ENCODE measurements at places on chromosomes 12 and 14.

DNA sequence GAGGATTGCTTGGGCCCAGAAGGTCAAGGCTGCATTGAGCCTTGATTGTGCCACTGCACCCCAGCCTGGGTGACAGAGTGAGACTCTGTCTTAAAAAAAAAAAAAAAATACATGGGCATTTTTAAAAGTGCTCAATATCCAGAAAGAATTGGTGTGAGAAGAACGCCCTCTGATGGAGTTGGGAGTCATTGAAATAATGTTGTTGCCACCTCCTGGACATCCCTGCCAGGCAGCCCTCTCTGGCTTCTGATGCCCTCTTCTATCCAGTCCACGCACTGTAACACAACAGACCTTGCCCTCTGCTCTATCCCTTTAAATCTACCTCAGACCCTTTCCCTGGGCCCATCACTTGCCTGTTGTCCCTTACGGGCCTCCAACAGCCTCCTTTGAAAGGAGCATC lies 4.9 kb downstream of the PTGDR start:
- DNase-seq, result peak; percentile 64

DNA sequence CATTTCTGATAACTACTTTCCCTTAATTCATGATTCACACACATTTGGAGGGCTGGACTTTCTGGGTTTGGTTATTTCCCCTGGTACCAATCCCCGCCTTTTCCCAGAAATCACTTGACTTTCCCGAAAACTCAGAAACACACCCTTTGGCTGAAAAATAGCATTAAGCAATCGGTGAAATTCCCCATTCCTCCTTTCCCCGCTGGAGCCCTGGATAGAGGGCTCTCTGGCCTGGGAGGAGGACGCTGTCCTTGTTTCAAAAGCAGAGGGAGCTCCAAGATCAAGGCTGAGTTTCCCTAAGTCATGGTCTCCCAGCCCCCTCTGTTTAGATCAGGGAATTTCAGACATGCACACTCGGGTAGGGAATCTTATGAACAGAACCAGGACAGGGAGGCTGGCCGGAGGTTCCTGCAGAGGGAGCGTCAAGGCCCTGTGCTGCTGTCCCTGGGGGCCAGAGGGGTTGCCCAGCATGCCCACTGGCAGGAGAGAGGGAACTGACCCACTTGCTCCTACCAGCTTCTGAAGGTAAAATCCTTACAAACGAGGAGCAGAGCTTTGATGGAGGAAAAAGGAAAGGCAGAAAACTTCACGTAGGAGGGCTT lies at the start of gene C1S:
TSS of gene C1S (plus strand) at position 366 of the 602 bp plus-strand sequence. CDS start 1,195 bp downstream, outside the sequence.
- peak; percentile 99 for DNase-seq

GRCh38 chr12:72207486-72208409 lies 64.4 kb upstream of the TRHDE start:
- DNase-seq, result no peak

GRCh38 chr12:94149781-94150239 lies 1.4 kb downstream of the PLXNC1 start:
- peak; percentile 25 for DNase-seq

DNA sequence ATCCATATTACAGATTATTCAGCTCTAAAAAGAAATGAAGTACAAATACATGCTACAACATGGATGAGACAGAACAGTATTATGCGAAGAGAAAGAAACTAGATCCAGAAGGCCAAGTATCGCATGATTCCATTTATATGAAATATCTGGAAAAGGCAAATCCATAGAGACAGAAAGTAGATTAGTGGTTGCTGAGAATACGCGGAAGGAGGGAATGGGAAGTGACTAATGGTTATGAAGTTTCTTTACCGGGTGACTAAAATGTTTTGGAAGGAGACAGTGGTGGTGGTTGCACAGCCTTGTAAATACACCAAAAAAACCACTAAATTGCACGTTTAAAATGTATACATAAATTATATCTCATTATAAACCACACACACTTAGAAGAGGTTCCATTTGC lies 12.5 kb downstream of the PRDM4 start:
- DNase-seq, result peak; percentile 89

- no peak for DNase-seq
These were observed 508.5 kb downstream of the ETNK1 start for GRCh38 chr12:23133471-23133870.

Data from fibroblast of mammary gland (primary cell).